ENCODE measurements at places on chromosomes 3 and 15.
A peak's percentile ranks its signal among the peaks of the same experiment; 100 is the strongest.

GRCh38 chr15:41877631-41878354 lies 16.1 kb downstream of the SPTBN5 start:
- no peak for DNase-seq

GRCh38 chr3:141368925-141369794 lies 856 bp downstream of the ZBTB38 start:
- DNase-seq: no peak

DNA sequence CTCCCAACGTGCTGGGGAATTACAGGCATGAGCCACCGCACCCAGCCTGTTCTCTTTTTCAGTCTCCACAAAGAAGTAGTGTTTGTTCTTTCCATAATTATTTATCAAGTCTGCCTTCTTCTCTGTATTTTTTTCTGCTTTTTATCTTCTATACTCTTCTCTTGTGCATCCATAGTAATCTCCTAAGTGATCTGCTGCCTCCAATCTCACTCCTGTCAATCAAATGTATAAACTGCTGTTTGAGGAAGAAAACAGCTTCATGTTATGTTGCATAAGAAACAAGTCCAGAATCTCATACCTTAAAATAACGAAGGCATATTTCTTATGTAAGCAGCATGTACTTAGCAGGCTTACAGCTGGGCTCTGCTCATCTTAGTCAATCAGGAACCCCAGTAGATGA lies 801.6 kb upstream of the NR2F2 start:
- no peak for DNase-seq

GRCh38 chr3:67245545-67245944 lies 247.4 kb downstream of the KBTBD8 start:
- DNase-seq: no peak

GRCh38 chr3:128050597-128050996 lies 1.6 kb upstream of the SEC61A1 start:
- no peak for DNase-seq

GRCh38 chr3:170387950-170388349 lies 30.4 kb downstream of the SKIL start:
- no peak for DNase-seq

DNA sequence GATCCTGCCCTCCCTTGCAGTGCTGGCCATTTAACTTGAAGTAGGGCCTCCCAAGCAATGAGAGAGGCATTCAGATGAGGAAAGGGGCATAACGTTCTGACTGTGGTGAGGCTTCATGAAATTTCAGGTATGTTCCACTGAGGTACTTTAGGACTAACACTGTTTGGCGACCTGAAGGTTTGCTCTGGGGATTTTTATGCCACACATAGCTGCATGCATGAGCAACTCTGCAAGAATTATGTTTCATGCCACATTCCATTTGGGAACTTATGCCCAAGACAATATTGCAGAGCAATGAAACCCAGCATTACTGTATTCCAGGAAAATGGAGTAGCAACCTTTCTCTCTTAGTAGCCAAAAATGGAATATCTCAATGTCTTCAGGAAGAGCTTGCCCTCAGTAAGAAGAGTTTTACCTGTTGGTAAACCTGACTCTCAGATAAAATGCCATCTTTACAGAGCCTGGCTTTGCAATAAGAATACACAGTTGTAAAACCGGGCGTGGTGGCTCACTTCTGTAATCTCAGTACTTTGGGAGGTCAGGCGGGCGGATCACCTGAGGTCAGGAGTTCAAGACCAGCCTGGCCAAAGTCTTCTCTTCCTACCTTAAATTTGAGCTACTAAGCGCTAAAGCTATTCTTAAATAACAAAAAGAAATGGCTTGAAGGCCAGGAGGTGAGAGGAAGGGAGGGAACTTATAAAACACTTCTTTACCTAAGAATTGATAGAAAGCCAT lies 16.7 kb upstream of the TBL1XR1 start:
- DNase-seq: no peak

DNA sequence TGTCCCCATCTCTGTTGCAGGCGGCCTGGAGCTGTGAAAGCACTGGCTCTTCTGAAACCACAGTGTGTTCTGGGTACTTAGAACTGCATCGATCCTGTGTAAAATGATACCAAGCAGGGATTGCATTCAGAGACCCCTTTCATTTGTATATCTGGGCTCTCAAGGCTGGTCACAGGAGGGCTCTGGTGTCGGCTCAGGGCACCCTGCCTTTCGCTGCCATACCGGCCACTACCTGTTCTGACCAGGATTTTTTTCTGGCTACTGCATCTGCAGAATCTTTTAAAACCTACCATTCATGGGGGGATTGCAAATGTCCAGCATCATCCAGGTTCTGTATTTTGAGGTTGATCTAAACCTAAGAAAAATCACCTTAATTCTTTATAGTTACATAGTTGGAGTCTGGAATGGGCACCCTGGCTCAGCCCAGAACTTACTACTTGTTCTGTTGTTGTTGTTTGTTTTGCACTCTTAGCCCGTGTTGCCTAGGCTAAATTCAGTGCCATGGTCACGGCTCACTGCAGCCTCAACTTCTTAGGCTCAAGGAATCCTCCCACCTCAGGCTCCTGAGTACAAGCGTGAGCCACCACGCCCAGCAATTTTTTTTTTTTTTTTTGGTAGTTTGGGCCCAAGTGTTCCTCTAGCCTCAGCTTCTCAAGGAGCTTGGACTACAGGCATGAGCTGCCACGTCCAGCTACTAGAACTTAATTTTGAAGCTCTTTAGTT lies 52.7 kb downstream of the TRIM71 start:
- DNase-seq: no peak

DNA sequence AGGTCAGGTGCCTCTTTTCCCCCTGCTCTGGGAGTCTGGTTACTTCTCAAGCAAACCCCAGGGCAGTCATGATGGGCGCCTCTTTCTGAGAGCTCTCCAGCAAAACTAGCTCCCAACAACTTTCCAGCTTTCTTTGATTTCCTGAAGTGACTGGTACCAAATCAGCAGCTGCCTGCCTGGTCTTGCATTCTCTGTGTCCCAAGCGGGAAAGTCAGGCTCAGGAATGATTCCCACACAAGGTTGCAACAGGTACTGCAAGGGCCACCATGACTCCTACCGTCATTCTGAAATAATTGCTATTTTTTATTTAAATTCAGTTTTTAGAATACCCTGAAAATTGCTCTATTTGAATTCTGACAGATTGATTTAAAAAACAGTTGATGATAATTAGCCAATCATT lies 658.7 kb downstream of the SQOR start:
- no peak for DNase-seq

GRCh38 chr3:125916376-125916978 lies 52.5 kb upstream of the ROPN1B start:
- DNase-seq: peak; percentile 93

DNA sequence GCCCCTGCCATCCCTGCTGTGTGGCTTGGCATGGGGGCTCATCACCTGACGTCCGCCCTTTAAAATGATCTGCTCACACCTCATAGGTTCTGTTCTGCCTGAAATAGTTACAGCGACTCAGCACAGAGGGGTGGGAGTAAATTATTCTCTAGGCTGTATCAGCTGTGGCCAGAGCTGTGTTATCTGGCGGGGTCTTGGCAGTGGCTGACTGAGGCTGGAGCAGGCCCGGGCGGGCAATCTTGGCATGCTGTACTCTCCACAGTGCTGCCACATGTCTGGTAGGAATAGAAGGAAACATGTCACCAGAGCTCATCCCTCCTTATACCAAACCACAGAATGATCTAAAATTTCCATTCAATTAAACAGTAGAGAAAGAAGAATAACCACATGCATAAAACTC lies 499.9 kb upstream of the LMCD1 start:
- no peak for DNase-seq

DNA sequence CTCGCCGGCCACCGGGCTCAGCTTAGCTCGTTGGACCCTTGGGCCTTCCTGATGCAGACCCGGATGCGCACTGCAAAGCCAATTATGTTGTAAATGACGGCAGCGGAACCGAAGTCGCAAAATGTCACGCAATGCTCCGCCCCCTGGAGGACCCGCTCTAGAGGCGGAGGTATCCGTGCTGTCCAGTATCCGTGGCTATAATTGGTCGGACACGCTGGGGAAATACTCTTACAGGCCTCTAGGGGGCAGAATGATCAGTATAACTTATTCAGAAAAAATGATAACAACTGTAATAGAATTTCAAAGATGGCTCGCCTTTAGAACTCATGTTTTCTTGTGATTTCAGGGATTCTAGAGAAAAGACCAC lies at the start of gene PRR23B:
TSS of gene PRR23B (minus strand) at position 59 of the 367 bp plus-strand sequence. CDS start 265 bp downstream, outside the sequence.
- no peak for DNase-seq

DNA sequence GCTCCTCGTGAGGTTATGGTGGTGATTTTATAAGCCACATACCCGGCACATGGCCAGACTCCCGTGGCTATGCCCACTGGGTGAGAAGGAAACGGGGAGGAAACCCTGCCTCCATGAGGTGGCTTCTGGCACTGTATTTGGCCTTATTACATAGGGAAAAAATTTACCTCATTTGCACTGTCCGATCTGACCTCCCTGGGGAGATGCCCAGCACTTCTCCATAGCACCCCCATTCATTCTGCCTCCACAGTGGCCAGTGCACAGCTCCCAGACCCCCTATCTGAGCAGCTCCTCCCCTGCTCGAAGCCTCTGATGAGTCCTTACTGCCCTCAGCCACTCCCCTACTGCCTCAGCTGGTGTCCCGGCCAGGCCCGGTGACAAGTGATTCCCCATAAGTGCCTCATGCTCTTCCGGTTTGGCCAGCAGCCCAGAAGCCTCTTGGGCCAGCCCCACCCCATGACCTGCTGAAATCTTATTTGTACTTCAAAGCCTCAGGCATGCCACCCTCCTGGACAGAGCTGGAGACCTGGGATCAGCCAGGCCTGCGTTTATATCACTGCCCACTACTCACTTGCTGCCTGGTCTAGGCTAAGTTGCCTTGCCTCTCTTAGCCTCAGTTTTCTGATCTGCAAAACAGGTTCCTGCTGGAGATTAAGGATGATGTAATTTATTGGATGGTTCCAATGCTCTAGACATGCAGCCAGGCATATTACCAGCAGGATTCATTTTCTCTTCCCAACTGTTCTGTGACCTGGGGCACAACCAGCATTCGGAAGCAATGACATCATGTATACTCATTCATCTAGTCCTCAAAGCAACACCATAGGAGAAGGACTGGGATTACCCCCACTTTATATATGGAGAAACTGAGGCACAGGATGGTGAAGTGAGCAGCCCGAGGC lies 30.6 kb upstream of the SLC6A6 start:
- peak; percentile 71 for DNase-seq

DNA sequence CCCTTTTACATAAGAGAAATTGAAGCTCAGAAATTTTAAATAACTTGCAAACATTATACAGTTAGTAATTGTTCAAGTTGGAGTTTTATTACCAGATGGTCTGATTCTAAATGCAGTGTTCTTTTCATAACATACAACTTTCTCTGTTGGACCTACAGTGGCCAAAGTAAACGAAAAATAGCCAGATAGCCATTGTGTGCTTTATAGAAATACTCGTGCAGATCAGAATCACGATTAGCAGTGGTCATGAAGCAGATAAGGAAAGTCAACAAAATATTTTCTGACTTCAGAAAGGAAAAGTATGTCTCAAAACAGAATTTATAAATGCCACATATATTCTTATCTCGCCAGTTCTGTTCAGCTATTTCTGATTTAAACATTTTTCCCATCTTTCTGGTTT lies 436.9 kb downstream of the CNTN6 start:
- no peak for DNase-seq

- no peak for DNase-seq
Observed at GRCh38 chr15:69750253-69750652, 297.6 kb downstream of the RPLP1 start.

DNA sequence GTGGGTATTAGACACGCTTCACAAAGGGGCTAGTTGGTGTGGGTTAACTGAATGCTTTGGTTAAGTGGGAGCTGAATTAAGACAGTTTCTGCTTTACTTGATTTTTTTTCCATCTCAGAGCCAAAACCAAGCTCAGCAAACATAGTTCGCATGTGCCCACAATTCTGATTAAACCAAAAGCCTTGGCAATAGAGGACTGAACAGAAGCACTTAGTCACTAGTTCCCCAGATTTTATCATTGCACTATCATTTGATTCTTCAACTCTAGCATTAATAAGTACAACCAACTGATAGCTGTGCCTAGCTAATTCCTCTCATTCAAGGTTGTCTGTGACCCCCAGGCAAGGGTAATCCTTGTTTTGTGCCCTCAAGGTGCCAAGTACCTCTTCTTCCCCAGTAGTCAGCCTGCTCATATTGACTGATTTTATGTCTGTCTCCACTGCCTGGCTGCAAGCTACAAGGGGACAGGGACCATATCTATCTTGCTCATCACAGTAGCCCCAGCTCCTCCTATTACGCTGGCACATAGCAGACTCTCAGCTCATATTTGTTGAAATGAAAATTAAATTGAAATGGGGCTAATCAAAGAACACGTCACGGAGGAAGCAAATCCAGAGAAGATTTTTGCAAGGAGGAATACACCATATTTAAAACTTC lies 9.9 kb upstream of the ARHGEF3 start:
- DNase-seq: no peak

DNA sequence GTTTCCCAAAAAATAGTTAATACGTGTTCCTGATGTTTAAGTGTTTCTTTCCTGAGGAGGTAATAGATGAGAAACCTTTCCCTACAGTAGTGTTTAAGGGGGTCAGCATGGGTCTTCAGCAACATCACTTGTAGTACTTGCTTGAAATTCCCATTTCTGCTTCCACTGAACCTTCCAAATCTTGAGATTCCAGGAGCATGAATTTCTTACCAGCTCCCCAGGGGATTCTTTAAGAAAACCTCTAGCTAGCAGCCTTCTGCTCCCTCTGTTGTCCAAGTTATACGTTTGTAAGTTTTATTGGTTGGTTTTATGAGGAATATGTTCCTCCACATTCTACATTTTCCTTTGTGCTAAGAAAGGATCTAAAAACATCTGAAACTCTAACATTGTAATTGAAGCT lies 38.2 kb upstream of the ACP3 start:
- DNase-seq: no peak

GRCh38 chr3:140198242-140198641 lies 263.3 kb downstream of the CLSTN2 start:
- no peak for DNase-seq

GRCh38 chr3:65560133-65560532 lies 478.6 kb downstream of the MAGI1 start:
- DNase-seq: no peak

GRCh38 chr3:159892801-159893200 lies 95.8 kb upstream of the IL12A start:
- no peak for DNase-seq

GRCh38 chr15:62553911-62554563 lies 389.0 kb upstream of the C2CD4B start:
- no peak for DNase-seq

GRCh38 chr3:69339760-69340159 lies 46.1 kb downstream of the FRMD4B start:
- no peak for DNase-seq

- no peak for DNase-seq
Observed at GRCh38 chr3:194224471-194225417, 88.8 kb downstream of the HES1 start.

GRCh38 chr3:52400275-52400793 lies 44.6 kb downstream of the SEMA3G start:
- no peak for DNase-seq

DNA sequence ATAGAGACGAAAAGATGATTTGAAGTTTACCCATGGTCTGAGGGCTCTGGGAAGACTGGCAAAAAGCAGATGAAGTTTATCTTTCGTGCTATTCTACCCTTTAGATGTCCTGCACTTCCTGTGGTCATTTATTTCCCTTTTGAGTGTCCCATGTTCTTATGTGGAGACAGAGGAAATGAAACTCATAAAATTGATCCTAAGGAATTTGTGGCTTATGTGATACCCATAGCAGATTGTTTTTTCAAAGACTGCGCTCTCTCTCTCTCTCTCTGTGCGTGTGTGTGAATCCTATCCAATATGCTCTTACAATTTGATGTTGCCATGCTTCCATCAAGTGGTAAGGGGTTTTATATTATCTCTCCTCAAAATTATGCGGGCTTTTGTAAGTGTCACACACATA lies 607.5 kb upstream of the DPPA4 start:
- no peak for DNase-seq
